Activated CD4-positive, alpha-beta T cell treated with anti-CD3 and anti-CD28 coated beads for 36 hours (primary cell): ENCODE measurements at places on chromosomes 12 and 14. TPM values are rescaled to one million over a fixed set of nuclear protein-coding genes. Genes with fewer than 3 reads are reported as not detected.
A peak's percentile ranks its signal among the peaks of the same experiment; 100 is the strongest.

The GZMB gene
- total RNA-seq, result 3,062 TPM

The NUDT4 gene
- 47.5 TPM for total RNA-seq

The GPR132 gene
- total RNA-seq, result 35.4 TPM

The IFT43 gene
- 12.1 TPM for total RNA-seq

DNA sequence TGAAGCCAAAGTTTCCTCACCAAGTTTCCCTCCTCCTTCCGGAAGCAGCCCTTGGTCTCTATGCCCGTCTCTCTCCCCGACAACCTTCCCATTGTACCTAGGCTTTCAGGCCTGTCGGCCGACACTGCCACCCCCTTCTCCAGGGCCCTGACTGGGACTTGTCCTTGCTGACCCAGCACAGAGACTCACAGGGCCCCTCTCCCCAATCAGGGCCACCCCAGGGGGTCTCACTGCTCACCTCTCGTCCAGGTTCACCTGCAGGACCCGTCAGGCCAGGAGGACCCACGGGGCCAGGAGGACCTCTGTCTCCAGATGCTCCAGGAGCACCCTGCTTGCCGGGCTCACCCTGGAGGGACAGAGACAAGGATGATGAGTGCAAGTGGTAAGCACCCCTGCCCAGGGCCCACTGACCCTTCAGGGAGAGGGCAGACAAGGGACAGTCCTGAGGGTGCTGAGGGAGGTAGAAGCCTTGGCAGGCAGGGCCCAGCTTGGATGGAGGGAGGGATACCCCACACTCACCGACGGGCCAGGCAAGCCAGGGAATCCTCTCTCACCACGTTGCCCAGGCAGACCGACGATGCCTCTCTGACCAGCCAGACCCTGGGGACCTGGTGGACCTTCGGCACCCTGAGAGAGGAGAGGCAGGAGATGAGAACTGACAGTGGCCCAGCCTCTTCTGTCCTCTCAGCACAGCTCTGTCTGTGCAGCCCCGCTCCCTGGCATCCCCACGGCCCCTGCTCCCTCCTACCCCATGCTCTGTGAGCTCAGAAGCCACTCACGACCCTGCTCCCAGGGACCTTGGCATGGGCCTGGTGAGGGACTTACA is 14.6 kb downstream of the TMEM106C start:
- no peaks in the 10 kb centered on the region for H3K36me3 ChIP-seq
- no peaks in the 10 kb centered on the region for H3K27me3 ChIP-seq
- no peak overlapping the region for H3K27ac ChIP-seq
- no peak overlapping the region for H3K4me3 ChIP-seq
- no peak for DNase-seq

GRCh38 chr12:126966498-126966897 is 1300.5 kb upstream of the TMEM132C start:
- H3K27ac ChIP-seq, result no peak overlapping the region
- H3K4me3 ChIP-seq, result no peak overlapping the region
- no peaks in the 10 kb centered on the region for H3K4me1 ChIP-seq
- H3K27me3 ChIP-seq, result peaks cover 6% of the 10 kb centered on the region
- H3K36me3 ChIP-seq, result no peaks in the 10 kb centered on the region

- H3K27me3 ChIP-seq, result no peaks in the 10 kb centered on the region
- H3K36me3 ChIP-seq, result no peaks in the 10 kb centered on the region
- H3K27ac ChIP-seq, result no peak overlapping the region
These were observed 6.0 kb upstream of the SPTLC2 start for GRCh38 chr14:77622366-77622961.

GRCh38 chr14:51208982-51209381 is 31.1 kb upstream of the TMX1 start:
- H3K36me3 ChIP-seq, result no peaks in the 10 kb centered on the region
- no peak for DNase-seq
- peaks cover 20% of the 10 kb centered on the region for H3K27me3 ChIP-seq
- H3K4me1 ChIP-seq, result no peaks in the 10 kb centered on the region

- H3K36me3 ChIP-seq, result no peaks in the 10 kb centered on the region
- peaks cover 12% of the 10 kb centered on the region for H3K4me1 ChIP-seq
- no peak for DNase-seq
- no peak overlapping the region for H3K4me3 ChIP-seq
These were observed 213.4 kb upstream of the EGLN3 start for GRCh38 chr14:34164162-34164864.

- H3K27ac ChIP-seq, result no peak overlapping the region
- no peaks in the 10 kb centered on the region for H3K36me3 ChIP-seq
- no peak for DNase-seq
- no peaks in the 10 kb centered on the region for H3K27me3 ChIP-seq
These were observed 317.5 kb upstream of the RTL1 start for GRCh38 chr14:101220921-101221510.

DNA sequence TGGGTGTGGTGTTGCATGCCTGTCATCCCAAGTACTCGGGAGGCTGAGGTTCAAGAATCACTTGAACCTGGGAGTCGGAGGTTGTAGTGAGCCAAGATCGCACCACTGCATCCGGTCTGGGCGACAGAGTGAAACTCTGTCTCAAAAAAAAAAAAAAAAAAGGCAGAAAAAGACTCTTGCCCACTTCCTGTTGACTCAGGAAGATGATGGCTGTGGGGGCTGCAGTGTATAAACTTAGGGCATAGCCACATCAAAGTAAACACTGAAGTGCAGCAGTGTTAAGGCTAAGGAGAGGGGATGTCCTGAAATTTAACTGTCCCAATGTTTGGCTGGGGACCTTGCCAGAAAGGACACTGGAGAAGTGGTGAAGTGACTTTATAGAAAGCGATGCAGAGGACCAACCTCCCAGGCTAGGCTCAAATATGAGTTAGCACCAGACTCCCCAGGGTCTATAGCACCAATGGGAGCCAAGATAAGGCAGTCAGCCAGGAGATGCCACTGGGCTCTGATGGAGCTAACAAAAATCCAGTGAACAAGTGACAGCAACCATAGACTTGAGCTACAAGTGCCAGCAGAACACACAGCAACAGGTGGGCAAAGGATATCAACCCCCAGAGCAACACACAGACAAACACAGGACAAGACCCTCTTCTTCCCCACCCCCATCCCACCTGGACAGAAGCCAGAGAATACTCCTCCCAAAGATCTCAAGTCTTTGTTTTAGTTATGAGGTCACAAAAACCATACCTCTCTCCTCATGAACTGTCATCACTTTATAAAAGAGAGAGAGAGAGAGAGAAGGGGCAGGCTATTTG is 28.0 kb downstream of the NELL2 start:
- H3K4me1 ChIP-seq, result peaks cover 80% of the 10 kb centered on the region
- H3K4me3 ChIP-seq, result peak overlapping the region; percentile 59
- H3K27me3 ChIP-seq, result no peaks in the 10 kb centered on the region
- DNase-seq, result peak; percentile 78
- H3K36me3 ChIP-seq, result no peaks in the 10 kb centered on the region
- peak overlapping the region; percentile 96 for H3K27ac ChIP-seq

DNA sequence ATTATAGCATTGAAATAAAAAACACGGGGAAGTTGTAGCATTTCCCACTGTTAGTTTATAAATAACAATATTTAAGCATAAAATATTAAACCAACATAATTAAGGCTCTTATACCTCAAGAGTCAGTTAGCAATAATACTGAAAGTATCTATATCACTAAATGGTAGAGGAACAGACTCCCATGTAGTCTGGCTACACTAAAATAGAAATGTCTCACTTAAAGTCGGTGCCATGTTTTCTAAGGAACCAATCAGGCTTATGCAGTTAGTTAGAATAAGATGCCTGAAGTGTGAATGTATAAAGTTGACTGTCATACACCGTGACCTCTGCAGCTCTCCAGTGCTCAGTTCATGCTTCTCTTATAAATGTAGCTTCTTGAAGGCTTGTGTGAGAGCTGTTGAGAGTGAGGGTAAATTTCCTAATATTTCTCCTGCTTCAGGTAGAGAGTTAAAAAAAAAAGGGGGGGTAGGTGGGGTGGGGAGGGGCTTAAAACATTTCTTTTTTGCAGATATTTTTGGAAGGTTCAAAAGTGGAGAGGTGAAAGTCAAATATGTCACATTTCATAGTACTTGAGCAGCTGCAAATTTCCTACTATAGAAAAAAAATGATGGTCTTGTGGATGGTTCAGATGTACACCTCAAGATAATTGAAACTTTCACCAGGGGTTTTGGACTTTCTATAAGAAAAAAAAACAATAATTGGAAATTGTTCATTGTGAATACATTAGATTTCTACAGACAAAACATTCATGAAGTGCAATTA is 64.5 kb downstream of the PTCSC3 start:
- H3K4me3 ChIP-seq, result no peak overlapping the region
- no peaks in the 10 kb centered on the region for H3K4me1 ChIP-seq
- no peaks in the 10 kb centered on the region for H3K36me3 ChIP-seq
- H3K27ac ChIP-seq, result no peak overlapping the region

DNA sequence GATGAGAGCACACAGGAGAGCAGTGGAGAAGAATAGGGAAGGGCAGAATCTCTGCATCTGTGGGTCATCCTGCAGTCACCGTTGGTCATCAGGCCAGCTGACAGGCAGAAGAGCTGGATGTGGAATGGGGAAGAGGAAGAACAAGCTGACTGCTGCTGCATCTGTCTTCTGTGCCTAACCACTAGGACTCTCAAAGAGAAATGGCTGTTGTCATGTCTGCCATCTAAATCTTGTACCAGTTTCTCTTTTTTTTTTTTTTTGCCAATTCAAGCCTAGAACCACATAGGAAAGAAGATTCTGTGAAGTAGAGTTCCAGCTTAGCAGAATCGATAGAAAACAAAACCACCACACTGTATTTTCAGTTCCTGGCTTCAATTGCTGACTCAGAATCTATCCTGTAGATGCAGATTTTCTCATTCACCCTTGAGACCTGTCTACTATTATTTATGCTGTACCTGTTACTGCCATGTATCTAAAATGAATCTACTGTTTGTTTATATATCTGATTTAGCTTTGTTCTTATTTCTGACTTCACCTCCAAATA is 421.9 kb upstream of the PRICKLE1 start:
- no peak overlapping the region for H3K27ac ChIP-seq
- H3K4me1 ChIP-seq, result no peaks in the 10 kb centered on the region
- no peaks in the 10 kb centered on the region for H3K36me3 ChIP-seq
- H3K27me3 ChIP-seq, result no peaks in the 10 kb centered on the region
- no peak overlapping the region for H3K4me3 ChIP-seq

- DNase-seq, result no peak
- H3K4me1 ChIP-seq, result peaks cover 3% of the 10 kb centered on the region
- H3K36me3 ChIP-seq, result peaks cover 4% of the 10 kb centered on the region
- H3K27ac ChIP-seq, result no peak overlapping the region
- H3K4me3 ChIP-seq, result no peak overlapping the region
These were observed 115.3 kb upstream of the NAP1L1 start for GRCh38 chr12:76199808-76200207.

- H3K4me3 ChIP-seq, result peak overlapping the region; percentile 88
- peak; percentile 27 for DNase-seq
- no peaks in the 10 kb centered on the region for H3K27me3 ChIP-seq
- H3K27ac ChIP-seq, result peak overlapping the region; percentile 95
- H3K36me3 ChIP-seq, result peaks cover 44% of the 10 kb centered on the region
- peaks cover 31% of the 10 kb centered on the region for H3K4me1 ChIP-seq
These were observed 2.6 kb downstream of the WNK1 start for GRCh38 chr12:754851-755562.

DNA sequence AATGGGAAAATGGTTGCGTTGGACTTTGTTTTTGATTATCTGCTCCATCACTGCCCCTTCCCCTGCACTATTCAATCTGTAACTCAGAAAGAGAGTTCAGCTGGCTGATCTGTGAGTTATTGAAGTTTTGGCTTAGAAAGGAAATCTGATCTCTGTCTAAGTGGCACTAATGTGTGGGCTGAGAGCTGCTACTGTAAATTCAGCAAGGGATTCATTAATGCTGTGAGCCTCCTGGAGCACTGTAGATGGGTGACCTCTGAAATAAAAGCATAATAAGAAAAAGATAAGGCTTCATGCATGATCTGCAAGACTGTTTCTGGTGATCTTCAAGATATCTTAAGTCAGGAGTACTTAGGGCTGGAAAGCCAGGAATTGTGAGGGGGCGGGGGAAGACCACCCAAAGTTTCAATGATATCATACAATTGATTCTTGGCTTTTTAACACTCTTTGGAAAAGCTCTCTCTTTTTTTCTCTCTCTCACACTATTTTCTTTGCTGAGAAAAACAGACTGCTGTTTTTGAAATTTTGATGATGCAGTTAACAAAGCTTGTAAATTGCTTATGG is 101.1 kb downstream of the C12orf75 start:
- H3K4me1 ChIP-seq, result no peaks in the 10 kb centered on the region
- peaks cover 21% of the 10 kb centered on the region for H3K27me3 ChIP-seq
- no peak overlapping the region for H3K27ac ChIP-seq
- no peak overlapping the region for H3K4me3 ChIP-seq
- no peaks in the 10 kb centered on the region for H3K36me3 ChIP-seq

- no peaks in the 10 kb centered on the region for H3K36me3 ChIP-seq
- H3K4me1 ChIP-seq, result no peaks in the 10 kb centered on the region
- no peaks in the 10 kb centered on the region for H3K27me3 ChIP-seq
- H3K4me3 ChIP-seq, result no peak overlapping the region
- no peak overlapping the region for H3K27ac ChIP-seq
These were observed 179.7 kb downstream of the RAD51B start for GRCh38 chr14:67999290-67999689.

GRCh38 chr12:25692115-25693035 is 139.3 kb upstream of the LMNTD1 start:
- H3K27me3 ChIP-seq, result no peaks in the 10 kb centered on the region
- no peaks in the 10 kb centered on the region for H3K36me3 ChIP-seq
- H3K27ac ChIP-seq, result no peak overlapping the region

GRCh38 chr14:78512021-78512420 is 341.8 kb downstream of the NRXN3 start:
- H3K27me3 ChIP-seq, result peaks cover 2% of the 10 kb centered on the region
- no peaks in the 10 kb centered on the region for H3K4me1 ChIP-seq
- DNase-seq, result no peak
- H3K4me3 ChIP-seq, result no peak overlapping the region
- no peak overlapping the region for H3K27ac ChIP-seq
